ENCODE measurements at places on chromosomes 2 and 18.

GRCh38 chr2:10688921-10689807 is 611 bp downstream of the NOL10 start:
- DNase-seq = no peak

DNA sequence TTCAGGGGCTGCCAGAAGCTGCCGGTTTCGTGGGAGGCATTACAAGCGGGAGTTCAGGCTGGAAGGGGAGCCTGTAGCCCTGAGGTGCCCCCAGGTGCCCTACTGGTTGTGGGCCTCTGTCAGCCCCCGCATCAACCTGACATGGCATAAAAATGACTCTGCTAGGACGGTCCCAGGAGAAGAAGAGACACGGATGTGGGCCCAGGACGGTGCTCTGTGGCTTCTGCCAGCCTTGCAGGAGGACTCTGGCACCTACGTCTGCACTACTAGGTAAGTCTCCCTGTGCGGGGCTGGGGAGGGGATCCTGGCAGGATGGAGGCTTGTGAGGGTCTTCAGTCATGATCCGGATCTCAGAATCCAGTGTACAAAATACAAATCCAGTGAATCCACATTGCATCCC is 17.8 kb downstream of the IL1R2 start:
- no peak for DNase-seq

GRCh38 chr2:102058293-102058833 is 66.6 kb downstream of the IL1R2 start:
- no peak for DNase-seq

DNA sequence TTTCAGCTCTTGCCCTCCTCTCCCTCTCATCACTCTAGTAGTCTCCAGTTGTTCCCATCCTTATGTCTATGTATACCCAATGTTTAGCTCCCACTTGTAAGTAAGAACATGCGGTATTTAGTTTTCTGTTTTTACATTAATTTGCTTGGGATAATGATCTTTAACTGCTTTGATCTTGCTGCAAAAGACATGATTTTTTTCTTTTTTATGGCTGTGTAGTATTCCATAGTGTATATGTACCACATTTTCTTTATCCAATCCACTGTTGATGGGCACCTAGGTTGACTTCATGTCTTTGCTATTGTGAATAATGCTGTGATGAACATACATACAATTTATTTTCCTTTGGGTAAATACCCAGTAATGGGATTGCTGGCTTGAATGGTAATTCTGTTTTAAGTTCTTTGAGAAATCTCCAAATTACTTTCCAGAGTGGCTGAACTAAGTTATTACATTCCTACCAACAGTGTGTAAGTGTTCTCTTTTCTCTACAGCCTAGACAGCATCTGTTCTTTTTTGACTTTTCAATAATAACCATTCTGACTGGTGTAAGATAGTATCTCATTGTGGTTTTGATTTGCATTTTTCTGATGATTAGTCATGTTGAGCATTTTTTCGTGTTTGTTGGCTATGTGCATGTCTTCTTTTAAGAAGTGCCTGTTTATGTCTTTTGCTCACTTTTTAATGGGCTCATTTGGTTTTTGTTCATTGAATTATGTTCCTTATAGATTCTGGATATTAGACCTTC is 179.6 kb upstream of the SLC39A10 start:
- DNase-seq = no peak

DNA sequence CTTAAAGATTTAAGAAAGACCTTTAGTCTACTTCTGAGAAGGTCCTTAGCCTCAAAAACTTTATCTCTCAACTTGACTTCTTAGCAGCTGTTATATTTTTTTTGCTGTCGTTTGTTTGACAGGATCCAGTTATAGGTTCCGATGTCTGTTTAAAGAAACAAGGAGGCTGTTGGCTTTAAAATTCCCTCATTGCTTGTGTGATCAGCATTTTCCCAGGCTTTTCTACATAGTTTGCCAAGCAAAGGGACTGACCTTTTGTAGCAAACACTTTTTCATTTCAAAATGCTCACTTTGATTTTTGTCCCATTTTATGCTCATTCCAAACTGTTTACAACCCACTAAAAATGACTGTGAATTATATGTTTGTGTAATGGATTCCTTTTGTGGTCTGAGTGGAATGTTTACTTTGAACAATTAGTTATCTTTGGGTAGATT is 394.9 kb downstream of the ARHGAP15 start:
- DNase-seq = no peak

GRCh38 chr2:124778076-124778475 is 753.0 kb downstream of the CNTNAP5 start:
- no peak for DNase-seq

GRCh38 chr2:128217671-128218070 is 101.0 kb downstream of the HS6ST1 start:
- DNase-seq = no peak

GRCh38 chr2:42601076-42601475 is 32.6 kb downstream of the MTA3 start:
- no peak for DNase-seq

DNA sequence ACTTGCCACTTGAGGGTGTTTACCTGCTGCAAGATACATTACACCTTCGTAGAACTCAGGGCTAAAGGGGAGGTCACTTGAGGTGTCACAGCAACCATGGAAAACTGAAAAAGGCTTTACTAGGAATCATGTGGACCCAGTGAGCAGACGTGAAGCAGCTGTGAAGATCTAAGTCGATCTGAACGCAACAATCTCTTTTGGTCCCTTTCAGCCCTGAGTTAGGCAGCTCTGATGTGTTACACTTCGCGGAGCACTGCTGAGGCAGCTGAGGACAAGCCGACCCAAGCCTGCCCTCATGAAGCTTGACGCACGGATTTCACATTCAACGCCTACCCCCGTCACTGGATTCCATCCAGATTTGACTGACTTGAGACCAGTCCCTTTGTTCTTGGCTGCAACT is 75.8 kb upstream of the NPAS2 start:
- DNase-seq = no peak

DNA sequence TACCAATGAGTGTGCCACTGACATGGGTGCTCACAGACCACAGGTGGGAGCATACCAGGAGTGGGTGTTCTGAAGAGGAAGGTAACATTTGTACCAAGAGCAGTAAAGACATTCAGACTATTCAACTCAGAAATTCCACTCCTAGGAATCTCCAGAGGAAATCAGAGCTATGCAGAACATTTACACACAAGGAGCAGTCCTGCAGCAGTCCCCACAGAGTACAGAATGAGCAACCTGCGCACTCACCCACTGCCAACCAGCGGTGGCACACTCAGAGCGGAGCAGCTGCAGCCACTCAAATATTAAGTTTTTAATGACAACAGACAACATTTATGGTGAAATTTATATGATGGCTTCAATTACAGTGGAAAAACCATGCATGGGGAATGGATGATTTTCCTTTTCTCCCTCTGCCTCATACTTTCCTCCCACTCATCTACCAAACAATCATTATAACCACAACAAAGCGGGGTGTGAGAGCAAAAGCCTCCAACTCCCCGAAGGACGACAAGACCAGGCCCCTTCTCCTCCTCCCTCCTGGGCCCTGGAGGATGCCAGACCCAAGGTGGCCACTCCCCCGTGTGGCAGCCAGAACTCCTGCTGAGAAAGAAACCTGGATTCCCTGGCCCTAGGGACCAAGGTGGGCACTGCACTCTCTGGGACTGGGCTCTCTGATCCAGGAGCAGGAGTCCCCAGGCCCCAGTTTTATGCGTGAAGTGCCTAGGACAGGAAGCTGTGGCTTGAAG is 5.4 kb downstream of the HS6ST1 start:
- peak; percentile 2 for DNase-seq

DNA sequence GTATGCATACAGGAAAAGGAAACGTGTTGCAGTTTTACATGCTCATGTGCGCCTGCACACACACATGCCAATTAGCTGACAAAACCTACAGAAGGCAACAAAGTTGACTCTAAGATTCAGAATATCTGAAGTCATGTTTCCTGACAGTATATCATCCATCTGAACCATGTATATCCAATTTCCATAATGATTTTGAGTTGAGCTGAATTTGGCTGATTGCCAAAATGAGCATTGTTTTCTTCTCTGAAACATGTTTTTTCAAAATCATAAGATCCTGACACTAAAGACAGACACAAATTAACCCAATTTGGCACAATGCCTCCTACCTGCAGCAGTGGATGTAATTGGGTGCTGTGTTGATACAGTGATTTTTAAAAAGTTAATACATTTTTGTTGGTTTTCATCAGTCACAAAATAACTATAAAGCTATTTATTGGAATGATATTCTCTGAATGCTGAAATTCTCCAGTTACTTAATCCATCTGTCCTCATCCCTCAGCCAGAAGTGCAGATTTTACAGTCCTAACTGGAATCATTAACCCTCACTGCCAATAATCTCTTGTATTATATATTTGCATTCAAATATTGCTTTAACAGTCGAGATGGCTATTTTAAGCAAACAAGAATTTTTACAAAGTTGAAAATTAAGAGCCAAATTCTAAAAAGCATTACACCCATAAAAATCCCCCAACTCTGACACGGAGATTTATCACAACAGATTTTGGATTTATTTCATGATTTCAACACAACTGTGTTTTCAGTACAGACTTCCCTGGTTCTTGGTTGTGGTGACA is 161.7 kb upstream of the LMAN1 start:
- DNase-seq = no peak

DNA sequence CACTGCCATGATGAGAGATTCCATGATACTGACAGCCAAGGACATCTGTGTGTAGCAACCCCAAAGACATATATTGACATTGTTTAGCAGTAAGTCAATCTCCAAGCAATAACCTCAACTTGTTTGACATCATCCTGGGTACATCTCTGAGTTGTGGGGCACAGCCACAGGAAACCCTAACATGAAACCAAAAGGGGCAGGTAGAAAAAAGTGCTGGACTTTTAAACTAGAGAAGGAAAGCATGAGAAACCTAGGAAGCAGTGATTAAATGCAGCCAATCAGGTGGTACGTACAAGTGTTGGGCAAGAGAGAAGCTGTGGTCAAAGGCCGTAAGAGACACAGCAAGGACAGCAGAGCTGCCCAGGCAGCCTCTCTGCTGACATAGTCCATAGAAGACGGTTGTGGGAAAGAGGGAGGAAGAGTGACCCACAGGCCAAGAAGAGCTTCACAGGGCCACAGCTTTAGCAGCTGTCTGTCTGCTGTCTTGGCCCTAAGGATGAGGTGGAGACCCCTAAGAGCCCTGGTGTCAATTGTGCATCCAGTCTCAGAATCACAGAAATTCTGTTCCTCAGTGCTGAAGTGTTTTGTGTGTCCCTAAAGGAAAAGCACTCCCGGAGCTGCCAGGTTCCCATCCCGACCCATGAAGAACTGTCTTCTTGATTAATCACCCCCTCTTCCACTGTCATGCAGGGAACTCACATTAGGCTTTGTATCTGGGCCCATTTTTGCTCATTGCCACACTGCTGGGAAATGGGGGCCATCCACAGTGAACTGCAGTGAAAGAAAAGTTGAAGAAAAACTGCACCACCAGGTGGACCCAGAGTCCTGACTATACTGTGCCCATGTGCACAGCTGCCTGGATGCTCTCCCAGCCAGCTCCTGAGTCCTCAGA is 25.4 kb upstream of the CHN1 start:
- no peak for DNase-seq

DNA sequence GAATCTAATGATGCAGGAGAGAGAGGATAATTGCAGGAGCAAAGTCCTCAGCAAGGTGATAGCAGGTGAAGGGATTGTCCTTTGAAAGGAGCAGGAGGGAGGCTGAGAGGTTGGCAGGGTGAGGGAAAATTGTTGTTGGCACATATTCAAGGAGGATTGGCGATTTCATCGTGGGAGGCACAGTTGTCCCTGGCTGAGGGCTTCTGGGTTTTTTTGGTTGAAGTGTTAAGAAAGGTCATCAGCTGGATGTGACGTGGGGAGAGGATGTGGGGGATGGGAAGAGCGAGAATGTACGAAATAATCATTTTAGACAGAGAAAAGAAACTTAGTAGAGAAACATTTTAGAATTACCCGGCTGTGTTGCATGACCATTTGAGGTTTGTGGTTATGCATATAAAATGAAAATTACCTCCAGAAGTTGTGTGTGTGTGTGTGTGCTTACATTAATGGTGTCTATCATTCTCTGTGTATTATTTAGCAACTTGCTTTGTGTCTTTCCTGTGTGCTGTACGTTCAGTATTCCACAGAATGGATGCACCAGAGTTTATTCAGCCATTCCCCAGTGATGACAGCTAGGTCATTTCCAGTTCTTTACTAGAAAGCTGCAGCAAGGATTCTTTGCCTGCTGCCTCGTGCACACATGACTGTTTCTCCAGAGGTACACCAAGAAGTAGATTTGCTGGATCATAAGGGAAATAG is 67.6 kb downstream of the SDC1 start:
- DNase-seq = no peak

DNA sequence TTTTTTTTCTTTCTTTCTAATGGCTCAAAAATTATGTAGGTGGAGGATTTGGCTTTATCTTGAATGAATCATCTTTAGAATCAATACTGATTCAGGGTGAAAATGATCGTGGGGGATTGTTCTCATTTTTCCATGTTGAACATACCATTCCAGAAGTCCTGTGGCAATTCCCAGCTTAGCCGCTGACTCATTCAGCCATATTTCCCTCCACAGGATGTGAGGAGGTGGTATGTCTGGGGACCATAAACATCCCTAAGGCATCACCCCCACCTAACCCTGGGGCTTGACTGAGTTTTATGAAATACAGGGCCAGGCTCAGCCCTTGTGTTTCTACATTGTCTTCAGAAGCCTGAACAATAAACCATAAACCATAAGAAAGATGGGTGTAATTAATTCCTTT is 92.7 kb upstream of the FN1 start:
- no peak for DNase-seq

- no peak for DNase-seq
Observed at GRCh38 chr2:6073191-6074088, 381.3 kb downstream of the SOX11 start.

DNA sequence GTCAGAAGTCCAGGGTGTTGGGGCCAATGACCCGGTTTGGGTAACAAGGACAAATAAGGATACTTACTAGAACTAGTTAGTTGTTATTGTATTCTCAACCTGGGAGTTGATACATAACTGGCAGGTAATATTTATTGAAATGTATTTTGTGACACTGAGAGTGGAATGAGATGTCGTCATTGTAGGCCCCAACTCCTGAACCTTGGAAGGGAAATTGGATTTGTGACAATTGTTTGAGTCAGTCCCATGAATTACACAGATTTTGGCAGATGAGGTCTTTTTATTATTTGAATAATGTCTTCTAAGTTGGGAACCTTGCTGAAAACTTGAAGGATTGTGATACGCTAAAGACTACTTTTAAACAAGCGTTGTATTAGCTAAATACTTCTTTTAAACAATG is 5.1 kb downstream of the TIMM21 start:
- no peak for DNase-seq

DNA sequence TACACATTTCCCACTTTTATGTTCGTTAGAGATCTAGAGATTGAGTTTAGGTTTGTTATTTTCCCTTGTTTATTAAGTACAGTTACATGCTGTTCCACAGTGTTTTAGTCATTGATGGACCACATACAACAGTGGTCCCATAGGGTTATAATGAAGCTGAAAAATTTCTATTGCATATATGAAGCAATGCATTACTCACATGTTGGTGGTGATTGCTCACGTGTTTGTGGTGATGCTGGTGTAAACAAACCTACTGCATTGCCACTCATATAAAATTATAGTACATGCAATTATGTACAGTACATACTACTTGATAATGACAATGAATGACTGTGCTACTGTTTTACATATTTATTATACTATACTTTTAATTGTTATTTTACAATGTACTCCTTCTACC is 51.0 kb upstream of the NXPH2 start:
- no peak for DNase-seq

Data from stimulated activated CD4-positive, alpha-beta T cell treated with anti-CD3 and anti-CD28 coated beads, Interleukin-15, amount 100 ng/mL, for 1 hour (primary cell).